ENCODE measurements at places on chromosomes 1 and 21.
A peak's percentile ranks its signal among the peaks of the same experiment; 100 is the strongest.

DNA sequence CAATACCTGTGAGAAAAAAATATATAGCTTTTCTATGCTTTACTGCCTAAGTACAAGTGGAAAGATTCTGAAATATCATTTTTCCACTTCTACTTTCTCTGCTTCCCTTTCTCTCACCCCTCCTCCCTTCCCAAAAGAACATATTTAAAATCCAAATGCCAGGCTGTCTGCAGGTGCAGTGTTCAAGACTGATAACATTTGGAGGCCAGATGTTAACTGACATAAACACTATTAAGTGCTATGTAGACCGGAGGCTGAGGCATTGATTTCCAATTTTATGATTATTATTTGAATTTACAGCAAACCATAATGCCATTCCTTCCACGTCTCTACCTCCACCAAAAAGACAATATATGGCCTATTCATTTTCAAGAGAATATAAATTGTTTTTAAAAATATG, 296.9 kb upstream of the SGIP1 start:
- no peak for DNase-seq

DNA sequence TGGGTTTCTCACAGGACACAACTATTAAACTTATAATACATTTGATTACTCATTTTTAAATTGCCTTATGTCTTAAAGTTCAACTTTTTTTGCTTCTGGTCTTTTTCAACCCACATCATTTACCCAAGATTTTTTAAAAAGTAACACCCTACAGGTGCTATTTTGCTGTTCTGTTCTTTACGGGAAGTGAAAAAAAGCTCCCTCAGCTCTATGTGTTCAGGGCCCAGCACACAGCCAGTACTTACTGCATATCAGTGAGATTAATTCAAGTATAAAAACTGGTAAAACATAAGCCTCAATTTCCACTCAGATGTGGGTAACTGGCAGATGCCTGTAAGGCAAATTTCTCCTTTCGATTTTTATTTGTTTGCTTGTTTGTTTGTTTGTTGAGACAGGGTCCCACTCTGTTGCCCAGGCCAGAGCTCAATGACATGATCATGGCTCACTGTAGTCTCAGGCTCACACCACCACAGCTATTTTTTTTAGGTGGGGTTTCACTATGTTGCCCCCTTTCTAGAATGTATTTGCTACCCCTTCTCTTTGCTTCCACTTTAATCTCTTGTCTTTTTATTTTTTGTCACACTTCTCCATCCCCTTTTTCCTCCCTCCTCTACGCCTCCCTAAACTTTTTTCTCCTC, 20.3 kb downstream of the RNASEL start:
- DNase-seq: no peak

- DNase-seq: no peak
Observed at GRCh38 chr1:206975306-206975705, 5.0 kb upstream of the FCAMR start.

DNA sequence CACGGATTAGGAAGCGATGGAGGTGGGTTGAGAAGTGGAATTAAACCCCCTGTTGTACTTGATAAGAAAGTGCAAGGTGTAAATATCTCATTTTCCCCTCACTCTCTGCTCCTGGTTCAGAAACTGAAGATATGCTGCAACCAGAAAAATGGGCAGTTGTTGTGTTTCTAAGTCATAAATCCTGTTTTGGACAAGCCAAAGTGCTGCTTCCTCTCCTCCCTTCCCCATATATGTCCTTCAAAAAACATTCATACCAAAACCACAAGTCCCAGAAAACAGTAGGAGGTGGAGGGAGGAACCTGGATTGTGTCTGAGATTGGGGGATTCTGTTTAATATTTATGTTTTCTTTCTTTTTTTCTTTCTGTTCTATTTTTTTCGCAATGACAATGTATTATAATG, 13.6 kb upstream of the ZNF362 start:
- DNase-seq: no peak

GRCh38 chr1:43797891-43798290, 90.6 kb downstream of the ST3GAL3 start:
- no peak for DNase-seq

DNA sequence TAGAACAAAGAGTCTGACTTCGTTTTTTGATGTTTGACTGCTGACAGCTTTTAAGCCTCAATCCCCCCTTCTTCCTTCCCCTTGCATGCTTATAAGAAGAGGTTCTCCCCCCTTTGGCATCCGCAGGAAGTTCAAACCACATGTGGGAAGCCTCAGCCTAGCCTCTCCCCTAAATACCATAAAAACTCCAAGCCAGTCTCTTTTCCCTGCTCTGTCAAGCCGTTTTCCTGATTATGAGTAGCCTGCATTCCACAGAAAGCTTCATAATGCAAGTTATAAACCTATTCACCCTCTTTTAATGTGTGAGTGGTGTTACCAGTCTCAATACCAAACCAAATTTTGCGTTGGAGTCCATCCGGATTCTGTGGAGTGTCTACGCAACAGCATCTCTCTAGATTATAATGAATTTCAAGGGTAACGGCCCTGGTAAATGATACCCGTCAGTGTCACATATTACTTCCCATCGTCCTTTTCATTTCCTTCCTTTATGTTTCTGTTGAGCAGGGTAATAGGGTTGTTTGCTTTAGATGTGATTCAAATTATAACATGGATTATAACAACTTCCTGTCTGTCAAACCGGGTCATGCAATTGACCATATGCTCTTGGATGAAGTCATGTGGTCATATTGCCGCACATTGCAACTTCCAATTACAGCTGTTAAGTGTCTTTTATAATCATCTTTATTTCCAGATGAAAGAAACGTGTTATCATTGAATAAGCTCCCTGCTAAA, 717.5 kb downstream of the RWDD3 start:
- DNase-seq: no peak

- no peak for DNase-seq
Observed at GRCh38 chr1:61079296-61079897, 3.0 kb upstream of the NFIA start.

DNA sequence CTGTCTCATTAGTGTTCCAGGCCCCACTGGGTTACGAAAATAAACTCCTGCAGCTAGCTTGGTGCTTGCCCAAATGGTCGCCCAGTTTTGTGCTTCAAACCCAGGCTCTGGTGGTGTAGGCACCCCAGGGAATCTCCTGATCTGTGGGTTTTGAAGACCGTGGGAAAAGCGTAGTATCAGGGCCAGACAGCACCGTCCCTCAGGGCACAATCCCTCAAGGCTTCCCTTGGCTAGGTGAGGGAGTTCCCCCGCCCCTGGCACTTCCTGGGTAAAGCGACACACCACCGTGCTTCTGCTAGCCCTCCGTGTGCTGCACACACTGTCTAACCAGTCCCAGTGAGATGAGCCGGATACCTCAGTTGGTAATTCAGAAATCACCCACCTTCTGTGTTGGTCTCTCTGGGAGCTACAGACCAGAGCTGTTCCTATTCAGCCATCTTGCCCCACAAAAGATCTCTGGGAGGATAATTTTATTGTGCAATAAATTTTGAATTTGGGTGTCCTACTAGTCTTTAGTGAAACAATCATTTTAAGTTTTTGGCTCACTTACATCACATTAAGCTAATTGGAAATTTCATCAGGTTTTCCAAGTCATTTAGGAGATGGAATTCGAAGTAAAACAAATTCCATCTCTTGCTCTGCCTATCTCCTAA, 9.4 kb upstream of the SLC25A24 start:
- DNase-seq: no peak

GRCh38 chr1:3244927-3245315, 175.9 kb downstream of the PRDM16 start:
- DNase-seq: no peak

GRCh38 chr1:22291057-22291456, 148.2 kb upstream of the WNT4 start:
- no peak for DNase-seq

DNA sequence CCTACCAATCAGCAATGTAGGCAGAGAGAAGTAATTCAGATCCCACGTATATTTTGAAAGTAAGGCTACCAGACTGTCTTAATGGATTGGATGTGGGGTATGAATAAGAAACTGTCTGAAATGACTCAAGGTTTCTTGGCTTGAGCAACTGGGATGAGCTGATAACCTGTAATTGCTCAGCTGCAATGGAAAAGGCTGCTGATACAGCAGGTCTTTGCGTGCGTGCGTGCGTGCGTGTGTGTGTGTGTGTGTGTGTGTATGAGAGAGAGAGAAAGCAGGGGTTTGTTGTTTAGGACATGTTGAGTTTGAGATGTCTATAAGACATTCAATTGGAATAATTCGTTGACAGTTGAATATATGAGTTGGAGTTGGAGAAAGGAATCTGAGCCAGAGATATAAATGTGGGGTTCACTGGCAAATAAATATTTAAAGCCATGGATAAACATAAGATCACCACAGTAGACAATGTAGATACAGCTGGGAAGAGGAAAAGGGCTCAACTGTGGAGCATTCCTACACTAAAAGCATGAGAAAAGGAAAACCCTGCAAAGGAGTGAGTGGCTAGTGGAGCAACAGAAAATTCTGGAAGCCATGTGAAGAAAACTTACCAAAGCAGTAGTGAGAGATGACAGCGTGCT, 72.9 kb downstream of the UCHL5 start:
- DNase-seq: peak; percentile 5

- no peak for DNase-seq
Observed at GRCh38 chr1:227299241-227299627, 19.1 kb downstream of the CDC42BPA start.

GRCh38 chr1:229208481-229208880, 62.4 kb upstream of the RAB4A start:
- DNase-seq: no peak

DNA sequence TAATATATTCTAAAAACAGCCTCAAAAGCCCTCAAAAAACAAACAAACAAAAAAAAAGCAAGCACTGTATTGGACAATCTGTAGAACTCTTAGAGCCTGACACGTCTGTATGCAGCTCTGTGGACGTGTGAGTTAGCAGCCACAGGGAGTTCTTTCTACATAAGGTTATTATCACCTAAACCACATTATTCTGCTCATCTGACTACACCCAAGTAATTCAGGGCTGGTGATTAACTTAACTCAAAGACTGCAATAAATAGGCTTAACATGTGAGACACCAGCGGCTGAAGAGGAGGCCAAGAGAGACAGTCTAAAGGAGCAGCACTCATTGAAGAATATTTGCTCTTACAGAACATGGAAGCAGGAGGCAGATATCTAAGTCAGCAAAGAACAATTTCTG, 316.0 kb downstream of the VAV3 start:
- no peak for DNase-seq

DNA sequence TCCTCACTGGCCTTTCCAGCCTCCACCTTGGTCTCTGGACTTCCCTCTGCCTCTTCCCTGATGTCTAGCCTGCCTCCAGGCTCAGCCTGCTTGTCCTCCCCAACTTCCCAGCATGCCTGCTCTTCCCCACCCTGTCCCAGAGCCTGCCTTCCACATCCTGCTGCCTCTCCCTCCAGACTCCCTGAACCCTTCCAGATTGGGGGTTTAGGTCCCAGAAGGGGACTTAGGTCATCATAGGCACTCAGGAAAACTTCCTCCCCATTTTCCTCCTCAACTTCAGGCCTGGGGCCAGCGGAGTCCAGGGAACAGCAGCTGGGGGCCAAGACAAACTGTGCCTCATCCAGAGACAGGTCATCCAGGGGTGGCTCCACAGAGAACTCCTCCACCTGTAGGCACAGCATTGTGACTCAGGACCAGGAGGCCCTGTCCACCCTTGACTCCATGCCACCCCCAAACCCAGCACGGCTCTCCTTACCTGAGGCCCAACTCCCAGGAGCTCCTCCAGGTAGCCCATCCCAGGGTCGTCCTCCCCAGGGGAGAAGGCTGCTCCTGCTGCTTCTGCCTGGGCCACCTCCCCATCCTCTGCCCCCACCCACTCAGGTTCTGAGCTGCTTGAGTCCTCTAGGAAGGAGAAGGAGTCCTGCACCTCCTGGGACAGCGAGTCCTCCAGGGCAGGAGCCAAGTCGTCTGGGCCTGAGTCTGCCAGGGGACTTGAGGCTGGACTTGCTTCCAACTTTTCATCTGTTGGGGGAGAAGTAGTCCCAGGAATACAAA, 3.4 kb upstream of the USF1 start:
- no peak for DNase-seq

DNA sequence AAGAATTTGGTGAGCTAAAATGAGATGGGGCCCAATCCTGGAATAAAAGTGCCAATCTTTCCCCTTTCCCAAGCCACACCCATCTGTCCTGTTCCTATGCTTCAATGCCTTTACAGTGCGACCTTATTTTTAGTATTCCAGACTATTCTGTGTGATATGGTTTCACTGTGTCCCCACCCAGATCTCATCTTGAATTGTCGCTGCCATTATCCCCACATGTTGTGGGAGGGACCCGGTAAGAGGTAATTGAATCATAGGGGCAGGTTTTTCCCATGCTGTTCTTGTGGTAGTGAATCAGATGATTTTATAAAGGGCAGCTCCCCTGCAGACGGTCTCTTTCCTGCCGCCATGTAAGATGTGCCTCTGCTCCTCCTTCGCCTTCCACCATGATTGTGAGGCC, 129.3 kb upstream of the KIF26B start:
- no peak for DNase-seq

GRCh38 chr21:32955311-32956060, 70.2 kb upstream of the OLIG2 start:
- no peak for DNase-seq

GRCh38 chr1:207698822-207699483, 52.9 kb upstream of the CD46 start:
- DNase-seq: no peak

DNA sequence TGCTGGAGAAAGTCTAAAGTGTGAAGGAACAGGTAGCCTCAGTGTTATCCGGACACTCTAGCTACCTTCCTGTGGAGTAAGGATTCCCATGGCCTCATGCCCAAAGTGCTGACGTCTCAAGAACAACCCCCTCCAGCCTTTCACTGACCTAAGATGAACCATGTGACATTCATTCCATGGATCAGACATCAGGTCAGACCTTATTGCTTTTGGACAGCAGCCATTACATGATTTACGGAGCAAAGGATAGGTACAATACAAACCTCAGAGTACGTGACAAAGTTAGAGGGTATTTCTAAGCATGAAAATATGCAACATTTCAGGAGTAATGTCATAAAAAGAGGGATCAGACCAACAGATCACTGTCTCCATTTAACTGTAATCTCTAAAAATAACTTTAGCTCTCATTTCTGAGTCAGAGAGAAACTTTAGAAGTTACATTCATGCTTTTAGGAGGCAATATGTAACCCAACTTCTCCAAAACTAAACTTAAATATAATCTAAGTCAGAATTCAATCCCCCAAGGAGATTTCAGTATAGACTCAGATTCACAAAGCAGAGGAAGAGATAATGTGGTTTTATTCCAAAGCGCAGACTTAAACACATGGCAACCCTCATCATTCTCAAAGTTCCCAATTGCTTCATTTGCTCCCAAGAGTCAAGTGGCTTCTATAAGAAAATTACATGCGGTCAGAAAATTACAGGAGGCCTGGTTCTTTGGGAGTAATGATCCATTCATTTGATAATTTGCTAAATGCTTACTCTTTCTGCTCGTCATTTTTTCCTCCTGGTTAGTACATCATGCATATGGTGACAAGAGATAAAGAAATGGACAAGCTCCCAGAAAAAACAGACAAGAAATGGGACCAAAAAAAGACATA, 280.4 kb downstream of the SETD4 start:
- DNase-seq: no peak

- DNase-seq: no peak
Observed at GRCh38 chr1:219398815-219399396, 214.0 kb downstream of the ZC3H11B start.

GRCh38 chr1:209802780-209803152, 3.2 kb downstream of the IRF6 start:
- no peak for DNase-seq

GRCh38 chr1:91674107-91674506, 173.5 kb downstream of the CDC7 start:
- no peak for DNase-seq

- no peak for DNase-seq
Observed at GRCh38 chr1:203175237-203175826, at the start of gene MYBPH. Gene MYBPH, minus strand, starts transcription at chr1:203175826. Its CDS starts 71 bp downstream, at chr1:203175755.
